ENCODE measurements at places on chromosomes 12 and 14.

DNA sequence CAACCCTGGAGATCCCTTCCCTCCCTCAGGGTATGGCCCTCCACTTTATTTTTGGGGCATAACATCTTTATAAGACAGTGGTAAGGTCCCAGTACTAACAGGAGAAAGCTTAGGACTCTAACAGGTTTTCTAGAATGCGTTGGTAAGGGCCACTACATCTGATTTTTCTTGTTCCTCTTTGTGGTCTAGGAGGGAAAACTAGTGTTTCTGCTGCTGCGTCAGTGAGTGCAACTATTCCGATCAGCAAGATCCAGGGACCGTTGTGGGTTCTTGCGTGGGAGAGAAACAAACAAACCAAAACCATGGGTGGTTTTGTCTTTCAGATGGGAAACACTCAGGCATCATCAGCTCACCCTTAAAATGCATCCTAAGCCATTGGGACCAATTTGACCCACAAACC lies 123.6 kb upstream of the SLC16A7 start:
- DNase-seq = no peak
- H3K4me1 ChIP-seq = peaks cover 17% of the 10 kb centered on the region
- no peak overlapping the region for H3K27ac ChIP-seq
- no peaks in the 10 kb centered on the region for H3K27me3 ChIP-seq
- no peak overlapping the region for H3K4me3 ChIP-seq

DNA sequence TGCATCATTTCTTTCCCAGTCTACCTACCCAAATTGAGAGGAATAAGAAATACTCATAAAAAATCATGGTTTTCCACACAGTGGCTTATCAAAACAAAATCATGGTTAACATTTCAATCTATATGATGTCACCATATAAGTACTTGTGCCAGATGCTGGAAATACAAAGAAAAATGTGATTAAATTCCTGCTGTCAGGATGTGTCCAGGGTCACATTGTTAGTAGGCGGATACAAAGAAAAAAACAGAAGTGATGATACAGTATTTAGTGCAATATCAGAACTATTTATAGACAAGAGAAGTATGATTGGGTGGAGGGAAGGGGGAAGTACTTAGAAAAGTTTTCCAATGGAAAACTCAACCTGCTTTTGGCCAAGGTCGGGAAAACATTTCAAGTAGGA lies 47.0 kb upstream of the OR6J1 start:
- peaks cover 38% of the 10 kb centered on the region for H3K27me3 ChIP-seq
- H3K4me1 ChIP-seq = no peaks in the 10 kb centered on the region
- H3K27ac ChIP-seq = no peak overlapping the region
- no peaks in the 10 kb centered on the region for H3K36me3 ChIP-seq
- no peak for DNase-seq

DNA sequence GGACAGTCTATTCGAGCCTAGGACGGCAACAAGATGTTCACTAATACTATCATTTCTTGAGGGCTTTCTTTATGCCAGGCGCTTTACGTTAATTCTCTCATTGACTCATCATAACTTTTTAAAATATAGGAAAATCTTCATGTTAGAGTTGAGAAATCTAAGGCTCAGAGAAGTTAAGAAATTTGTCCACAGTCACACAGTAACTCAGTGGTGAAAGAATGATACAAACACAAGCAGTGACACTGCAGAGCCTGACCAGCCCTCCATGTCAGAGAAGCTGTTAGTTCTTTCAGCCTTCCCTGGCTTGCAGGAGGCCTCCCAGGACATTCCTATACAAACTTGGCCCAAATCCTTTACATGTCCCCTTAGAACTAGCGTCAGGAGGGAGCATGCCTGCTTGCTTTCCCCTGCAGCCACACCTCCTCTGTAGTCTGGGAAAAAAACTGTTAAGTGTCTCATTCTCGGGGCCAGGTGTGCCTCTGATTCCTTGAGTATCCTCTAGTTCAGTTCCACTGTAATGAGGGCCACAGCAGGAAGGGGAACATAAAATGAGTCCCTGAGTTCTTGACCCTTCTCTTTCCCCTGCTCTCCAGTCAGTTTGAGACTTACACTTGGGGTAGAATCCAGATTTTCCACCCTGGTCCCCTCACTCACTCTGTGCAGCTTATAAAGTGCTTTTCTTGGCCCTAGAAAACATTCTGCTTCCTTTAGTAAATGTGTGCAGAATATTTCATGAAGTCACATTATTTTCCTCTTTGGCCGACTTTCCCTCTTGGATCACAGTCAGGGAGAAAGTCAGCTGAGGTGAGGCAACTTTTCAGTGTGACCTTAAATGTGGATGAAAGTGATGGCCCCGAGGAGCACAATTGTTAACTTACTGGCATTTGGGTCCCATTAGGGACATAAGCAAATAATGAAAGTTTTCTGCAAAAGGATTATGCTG lies 152.2 kb upstream of the HIF1A start:
- DNase-seq = no peak
- no peaks in the 10 kb centered on the region for H3K27me3 ChIP-seq

- DNase-seq = peak; percentile 49
- H3K4me1 ChIP-seq = peaks cover 56% of the 10 kb centered on the region
- H3K36me3 ChIP-seq = no peaks in the 10 kb centered on the region
- H3K27me3 ChIP-seq = no peaks in the 10 kb centered on the region
- H3K27ac ChIP-seq = peak overlapping the region; percentile 50
Observed at GRCh38 chr14:92507174-92507768, 6.3 kb upstream of the RIN3 start.

- DNase-seq = no peak
- H3K4me1 ChIP-seq = no peaks in the 10 kb centered on the region
- H3K27ac ChIP-seq = no peak overlapping the region
- peaks cover 22% of the 10 kb centered on the region for H3K27me3 ChIP-seq
- no peaks in the 10 kb centered on the region for H3K36me3 ChIP-seq
Observed at GRCh38 chr12:14695715-14696141, 671 bp downstream of the GUCY2C start.

- H3K27me3 ChIP-seq = no peaks in the 10 kb centered on the region
- H3K27ac ChIP-seq = no peak overlapping the region
- peaks cover 12% of the 10 kb centered on the region for H3K36me3 ChIP-seq
Observed at GRCh38 chr14:55000381-55000780, 26.5 kb downstream of the WDHD1 start.

DNA sequence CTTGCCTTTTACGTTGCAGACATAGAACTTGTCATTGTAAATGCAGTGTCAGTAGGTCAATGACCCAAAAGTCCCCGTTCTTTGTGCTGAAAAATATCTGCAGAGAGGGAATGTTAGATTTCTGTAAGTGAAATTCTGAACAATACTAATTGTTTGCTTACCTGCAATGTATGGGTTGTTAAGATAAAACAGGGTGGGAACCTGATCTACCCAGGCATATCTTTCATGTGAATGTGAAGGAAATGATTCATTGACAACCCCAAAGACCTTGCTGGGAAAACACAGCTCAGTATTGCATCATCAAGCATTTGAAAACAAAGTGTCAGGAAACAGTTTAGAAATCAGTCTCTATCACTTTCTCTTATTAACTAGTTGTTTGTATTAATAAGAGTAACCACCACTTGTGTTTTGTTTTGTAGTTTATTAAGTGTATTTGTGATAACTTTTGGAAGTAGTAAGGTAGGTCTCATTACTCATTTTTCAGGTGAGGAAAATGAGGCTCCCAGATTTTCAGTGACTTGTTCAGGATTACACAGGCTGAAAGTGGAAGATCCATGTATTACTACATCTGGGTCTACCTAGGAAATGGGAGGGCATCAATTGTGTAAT lies 57.9 kb upstream of the SLC38A2 start:
- H3K4me1 ChIP-seq = peaks cover 10% of the 10 kb centered on the region
- no peaks in the 10 kb centered on the region for H3K27me3 ChIP-seq
- no peak for DNase-seq
- peak overlapping the region; percentile 62 for H3K27ac ChIP-seq

GRCh38 chr14:38339696-38340095 lies 83.8 kb upstream of the CLEC14A start:
- H3K36me3 ChIP-seq = no peaks in the 10 kb centered on the region
- H3K27ac ChIP-seq = no peak overlapping the region
- H3K4me1 ChIP-seq = no peaks in the 10 kb centered on the region

DNA sequence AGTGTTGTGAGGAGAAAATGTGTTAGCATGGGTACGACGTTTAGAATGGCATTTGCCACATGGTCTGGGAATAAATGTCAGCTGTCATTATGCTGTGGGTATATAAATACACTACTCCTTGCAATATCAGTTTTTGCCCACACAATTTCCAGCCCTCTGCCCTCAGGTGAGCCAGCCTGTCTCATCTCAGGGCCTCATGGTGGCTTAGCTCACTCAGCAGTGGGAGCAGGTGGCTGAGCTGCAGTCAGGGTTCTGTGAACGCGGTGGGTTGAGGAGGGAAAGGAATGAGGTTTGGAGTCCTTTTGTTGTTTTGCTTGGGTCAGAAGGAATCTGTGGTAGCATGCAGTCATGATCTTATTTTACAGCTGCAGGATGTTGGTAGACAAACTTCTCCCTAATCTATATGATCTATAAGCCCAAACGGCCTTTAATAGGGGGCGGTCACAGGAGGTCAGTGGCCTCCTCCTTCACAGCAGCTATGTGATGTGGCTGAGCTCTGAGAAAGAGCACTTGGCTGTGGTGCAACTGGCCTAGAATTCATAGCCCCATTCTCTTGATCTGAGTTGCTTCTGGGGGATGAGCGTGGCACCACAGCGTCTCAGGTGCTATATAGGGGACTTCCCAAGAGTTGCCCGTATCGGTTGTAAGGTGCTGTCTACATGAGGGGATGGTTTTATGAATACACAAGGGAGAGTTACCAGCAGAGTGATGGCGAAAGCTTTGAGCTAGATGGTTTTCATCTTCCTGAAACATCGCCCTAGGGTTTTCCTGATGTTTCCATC lies 27.8 kb upstream of the KCNA5 start:
- H3K27ac ChIP-seq = peak overlapping the region; percentile 42
- H3K4me3 ChIP-seq = no peak overlapping the region
- peaks cover 7% of the 10 kb centered on the region for H3K4me1 ChIP-seq

- no peaks in the 10 kb centered on the region for H3K27me3 ChIP-seq
- H3K4me1 ChIP-seq = peaks cover 30% of the 10 kb centered on the region
- no peak for DNase-seq
- no peak overlapping the region for H3K27ac ChIP-seq
- no peak overlapping the region for H3K4me3 ChIP-seq
Observed at GRCh38 chr12:68377881-68378280, 45.7 kb upstream of the MDM1 start.

DNA sequence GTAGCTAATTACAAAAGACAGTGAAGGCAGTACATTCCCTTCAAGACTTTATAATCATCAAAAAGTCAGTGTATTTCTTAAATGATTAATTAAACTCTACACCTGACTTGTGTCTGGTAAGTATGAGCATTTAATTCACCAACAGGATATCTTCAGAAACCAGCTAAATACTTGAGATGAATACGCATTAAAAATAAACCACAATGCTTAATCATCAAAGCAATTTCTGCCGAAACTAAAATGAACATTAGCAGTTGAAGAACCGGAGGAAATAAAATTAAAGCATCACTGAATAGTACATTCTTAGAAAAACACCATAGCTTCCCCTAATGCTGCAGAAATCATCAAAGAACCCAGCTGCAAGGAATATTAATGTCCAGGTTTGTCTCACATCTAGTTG lies 32.7 kb downstream of the SLC25A21 start:
- no peaks in the 10 kb centered on the region for H3K4me1 ChIP-seq
- no peak for DNase-seq
- no peaks in the 10 kb centered on the region for H3K36me3 ChIP-seq
- no peak overlapping the region for H3K4me3 ChIP-seq
- H3K27ac ChIP-seq = no peak overlapping the region

DNA sequence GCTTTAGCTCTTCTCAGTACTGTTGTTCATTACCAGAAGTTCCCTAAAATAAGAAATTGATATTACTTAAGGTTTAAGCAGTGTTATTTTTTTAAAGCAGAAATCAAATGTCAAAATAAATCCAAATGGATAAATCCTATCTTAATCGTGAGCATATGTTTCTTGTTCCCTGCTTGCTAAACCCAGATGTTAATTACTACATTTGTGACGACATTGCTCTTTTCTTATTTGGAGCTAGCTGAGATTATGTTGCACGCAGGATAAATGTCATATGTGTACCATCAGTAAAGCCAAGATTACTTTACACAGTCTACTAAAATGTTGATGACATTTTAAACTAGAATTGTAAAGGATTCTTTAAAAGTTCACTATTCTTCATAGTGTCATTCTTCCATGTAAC lies 157.5 kb downstream of the PLCZ1 start:
- H3K36me3 ChIP-seq = no peaks in the 10 kb centered on the region
- no peak for DNase-seq
- no peak overlapping the region for H3K4me3 ChIP-seq
- H3K27ac ChIP-seq = no peak overlapping the region
- H3K27me3 ChIP-seq = no peaks in the 10 kb centered on the region
- no peaks in the 10 kb centered on the region for H3K4me1 ChIP-seq

GRCh38 chr12:107103097-107103496 lies 9.7 kb upstream of the CRY1 start:
- no peak overlapping the region for H3K4me3 ChIP-seq
- H3K36me3 ChIP-seq = no peaks in the 10 kb centered on the region
- peaks cover 29% of the 10 kb centered on the region for H3K27me3 ChIP-seq
- no peak overlapping the region for H3K27ac ChIP-seq
- no peaks in the 10 kb centered on the region for H3K4me1 ChIP-seq
- DNase-seq = no peak

Data from activated B cell treated with CpG ODN at 0.5 μM for 24 hours (primary cell).